Hepatocyte (in vitro differentiated cells): ENCODE measurements at places on chromosomes 11 and 22.

- peak; percentile 9 for DNase-seq
Observed at GRCh38 chr11:109914038-109914437, 179.2 kb upstream of the ZC3H12C start.

GRCh38 chr11:75737314-75737713 is 19.7 kb downstream of the MOGAT2 start:
- no peak for DNase-seq

- no peak for DNase-seq
Observed at GRCh38 chr11:1949302-1949701, 2.2 kb downstream of the MRPL23 start.

- DNase-seq, result no peak
Observed at GRCh38 chr11:130409594-130410388, 18.6 kb downstream of the ADAMTS8 start.

DNA sequence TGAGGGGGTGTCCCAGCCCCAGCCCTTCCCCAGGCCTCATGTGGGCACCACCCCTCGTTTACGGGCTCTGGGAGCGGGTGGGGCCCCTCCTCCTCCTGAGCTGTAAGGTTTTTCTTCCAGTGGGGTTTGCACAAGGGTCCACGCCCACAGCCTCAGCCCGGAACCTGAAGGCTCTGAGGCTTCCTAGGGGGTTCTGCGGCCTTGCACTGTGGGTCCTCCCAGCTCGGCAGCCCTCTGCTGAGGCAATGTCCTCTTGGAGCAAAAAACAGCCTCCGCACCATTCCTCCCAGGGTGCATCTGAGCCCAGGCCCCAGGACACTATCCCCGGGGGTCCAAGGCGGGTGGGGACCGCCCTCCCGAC is 14.1 kb downstream of the H19 start:
- DNase-seq, result no peak

DNA sequence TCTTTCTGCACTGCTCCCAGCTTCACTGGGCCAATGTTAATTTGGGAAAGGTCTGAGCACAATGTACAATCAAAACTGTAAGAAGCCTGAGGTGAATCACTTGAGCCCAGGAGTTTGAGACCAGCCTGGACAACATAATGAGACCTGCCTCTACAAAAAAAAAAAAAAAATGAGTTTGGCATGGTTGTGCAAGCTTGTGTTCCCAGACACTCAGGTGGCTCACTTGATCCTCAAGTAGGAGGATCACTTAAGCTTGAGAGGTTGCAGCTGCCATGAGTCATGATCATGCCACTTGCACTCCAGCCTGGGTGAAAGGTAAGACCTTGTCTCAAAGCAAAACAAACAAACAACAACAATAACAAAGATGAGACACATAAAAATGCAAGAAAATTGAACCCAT is 38.6 kb upstream of the SC5D start:
- no peak for DNase-seq

DNA sequence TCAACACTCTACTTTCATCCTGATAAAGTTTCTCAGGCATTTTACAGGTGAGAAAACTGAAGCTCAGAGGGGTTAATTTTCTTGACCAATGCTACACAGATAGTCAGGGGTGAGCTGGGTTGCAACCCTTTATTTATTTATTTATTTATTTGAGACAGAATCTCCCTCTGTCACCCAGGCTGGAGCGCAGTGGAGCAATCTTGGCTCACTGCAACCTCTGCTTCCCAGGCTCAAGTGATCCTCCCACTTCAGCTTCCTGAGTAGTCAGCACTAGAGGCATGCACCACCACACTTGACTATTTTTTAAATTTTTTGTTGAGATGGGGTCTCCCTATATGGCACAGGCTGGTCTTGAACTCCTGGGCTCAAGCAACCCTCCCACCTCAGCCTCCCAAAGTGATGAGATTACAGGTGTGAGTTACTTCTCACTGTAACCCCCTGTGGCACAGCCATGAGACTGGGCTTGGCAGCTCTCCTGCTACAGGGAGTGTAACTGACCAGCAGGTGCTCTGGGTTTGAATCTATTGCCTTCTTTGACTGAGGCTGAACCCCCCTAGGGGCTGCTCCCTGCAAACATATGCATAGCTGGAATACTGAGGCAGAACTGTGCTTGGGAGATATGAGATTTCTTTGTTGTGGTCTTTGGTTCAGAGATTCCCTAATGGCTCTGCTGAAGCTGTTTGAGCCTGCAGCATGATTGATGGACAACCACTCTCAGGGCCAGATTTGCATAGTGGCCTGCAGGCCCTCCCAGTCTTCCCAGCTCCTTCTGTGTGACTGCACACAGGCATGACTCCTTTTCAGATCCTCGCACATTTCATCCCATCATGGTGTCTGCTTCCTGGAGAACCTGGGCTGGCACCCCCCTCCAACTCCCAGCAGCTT is 6.1 kb downstream of the C11orf96 start:
- DNase-seq, result no peak

DNA sequence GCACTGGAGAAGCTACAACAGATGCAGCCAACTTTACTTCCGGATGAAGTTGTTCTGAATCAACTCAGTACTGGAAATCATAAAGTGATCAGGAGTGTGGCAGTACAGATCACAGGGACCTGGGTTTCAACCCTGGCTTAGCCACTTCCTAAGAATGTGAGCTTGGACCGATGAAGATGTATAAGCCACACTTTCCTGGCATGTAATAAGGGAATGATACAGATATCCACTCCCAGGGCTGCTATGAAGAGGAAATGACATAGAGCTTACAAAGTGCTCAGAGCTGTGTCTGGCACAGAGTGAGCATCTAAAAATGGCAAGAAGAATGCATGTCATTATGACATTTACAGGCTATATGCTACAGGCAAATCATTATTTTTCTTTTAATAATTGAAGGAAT is 378.7 kb downstream of the NTM start:
- no peak for DNase-seq

DNA sequence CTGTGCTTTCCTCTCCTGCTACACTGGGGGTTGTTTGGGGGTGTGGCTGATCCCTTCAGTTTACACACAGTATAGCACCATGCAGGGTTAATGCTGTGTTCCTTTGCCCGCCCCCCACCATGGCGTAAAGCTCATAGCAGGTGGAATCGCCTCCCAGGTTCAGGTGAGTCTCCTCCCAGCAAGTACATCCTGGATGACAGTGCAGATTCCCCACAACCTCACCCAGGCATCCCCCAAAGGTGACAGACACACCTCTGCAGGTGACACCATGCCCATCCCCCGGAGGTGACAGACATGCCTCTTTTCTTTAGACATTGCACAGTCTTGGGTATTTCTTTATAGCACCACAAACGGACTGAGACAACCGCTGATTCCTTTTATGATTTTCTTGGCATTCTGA is 343.7 kb downstream of the BRD1 start:
- DNase-seq, result no peak

GRCh38 chr11:115759622-115760460 is 255.6 kb upstream of the CADM1 start:
- DNase-seq, result peak; percentile 49
